ENCODE measurements at places on chromosomes 5 and 9.
A peak's percentile ranks its signal among the peaks of the same experiment; 100 is the strongest.

DNA sequence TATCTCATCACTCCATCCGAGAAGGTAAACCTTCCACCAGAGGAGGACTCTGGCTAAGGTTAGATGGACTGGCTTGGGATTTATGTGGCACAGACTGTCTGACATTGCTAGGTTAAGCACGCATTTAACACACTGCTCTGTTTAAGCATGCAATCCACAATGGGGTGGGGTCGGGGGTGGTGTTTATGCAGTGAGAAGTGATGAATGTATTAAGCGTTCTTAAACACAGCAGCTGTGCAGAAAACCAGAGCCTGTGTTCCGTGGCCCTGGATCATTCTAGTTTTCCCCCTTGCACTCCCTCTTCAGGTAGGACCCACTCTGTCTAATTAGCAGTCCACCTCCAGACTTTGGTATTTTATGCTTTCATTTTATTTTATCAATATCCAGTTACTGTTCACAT, 46.4 kb downstream of the STXBP1 start:
- DNase-seq = no peak

DNA sequence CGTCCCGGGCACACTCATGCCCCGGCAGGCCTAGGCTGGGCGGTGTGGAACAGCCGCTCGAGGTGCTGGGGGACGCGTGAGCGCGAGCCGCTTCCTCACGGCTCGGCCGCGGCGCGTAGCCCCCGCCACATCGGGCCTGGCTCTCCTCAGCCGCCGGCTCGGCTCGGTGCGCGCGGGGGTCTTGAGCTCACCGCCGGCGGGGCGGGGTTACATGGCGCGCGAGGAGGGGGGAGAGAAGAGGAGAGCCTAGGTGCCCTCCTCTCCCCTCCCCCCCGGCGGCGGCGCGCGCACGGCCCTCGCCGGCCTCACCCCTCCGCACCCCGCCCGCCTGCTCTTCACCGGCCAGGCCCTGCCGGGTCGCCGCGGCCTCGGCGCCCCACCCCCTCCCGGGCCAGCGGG, 7.7 kb downstream of the RANBP6 start:
- DNase-seq = peak; percentile 56

DNA sequence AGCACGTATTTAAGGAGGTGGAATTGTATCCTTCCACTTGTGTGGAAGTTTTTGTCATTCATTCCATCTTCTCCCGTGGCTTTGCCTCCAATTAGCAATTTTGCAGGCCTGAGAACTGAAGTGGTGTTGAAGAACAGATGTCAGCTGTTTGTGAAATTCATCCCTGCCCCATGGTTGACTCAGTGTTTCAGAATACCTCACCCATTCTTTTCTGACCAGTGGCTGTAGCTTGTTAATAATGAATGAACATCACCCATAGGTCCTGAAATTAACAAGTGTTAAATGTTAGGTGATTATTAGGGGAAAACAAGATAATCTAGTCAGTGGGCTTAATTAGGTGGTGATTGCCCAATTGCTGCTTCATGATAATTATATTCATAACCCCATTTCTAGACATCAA, 11.7 kb downstream of the ZNF462 start:
- no peak for DNase-seq

GRCh38 chr5:98933445-98934072, 4.8 kb upstream of the CHD1 start:
- no peak for DNase-seq

DNA sequence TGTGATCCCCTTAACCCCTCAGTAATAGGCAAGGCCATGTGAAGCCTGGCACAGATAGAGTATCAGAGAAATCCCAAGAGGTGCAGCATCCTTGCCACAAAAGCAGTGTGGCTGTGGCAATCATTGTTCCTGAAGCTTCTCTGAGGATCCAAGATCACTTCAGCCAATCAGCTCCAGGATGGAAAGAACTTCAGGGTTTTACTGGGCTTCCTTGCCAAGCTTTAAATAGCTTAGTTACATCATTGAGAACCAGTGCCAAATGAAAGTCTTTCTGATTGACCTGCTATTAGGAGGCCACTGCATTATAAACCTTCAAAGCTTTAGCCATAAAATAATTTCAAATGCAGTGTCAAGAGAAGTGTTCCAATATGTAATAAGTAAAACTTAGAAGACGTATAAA, 430.6 kb downstream of the PIK3R1 start:
- peak; percentile 22 for DNase-seq

- no peak for DNase-seq
These were observed 64.7 kb upstream of the SELENOP start for GRCh38 chr5:42876375-42876844.

DNA sequence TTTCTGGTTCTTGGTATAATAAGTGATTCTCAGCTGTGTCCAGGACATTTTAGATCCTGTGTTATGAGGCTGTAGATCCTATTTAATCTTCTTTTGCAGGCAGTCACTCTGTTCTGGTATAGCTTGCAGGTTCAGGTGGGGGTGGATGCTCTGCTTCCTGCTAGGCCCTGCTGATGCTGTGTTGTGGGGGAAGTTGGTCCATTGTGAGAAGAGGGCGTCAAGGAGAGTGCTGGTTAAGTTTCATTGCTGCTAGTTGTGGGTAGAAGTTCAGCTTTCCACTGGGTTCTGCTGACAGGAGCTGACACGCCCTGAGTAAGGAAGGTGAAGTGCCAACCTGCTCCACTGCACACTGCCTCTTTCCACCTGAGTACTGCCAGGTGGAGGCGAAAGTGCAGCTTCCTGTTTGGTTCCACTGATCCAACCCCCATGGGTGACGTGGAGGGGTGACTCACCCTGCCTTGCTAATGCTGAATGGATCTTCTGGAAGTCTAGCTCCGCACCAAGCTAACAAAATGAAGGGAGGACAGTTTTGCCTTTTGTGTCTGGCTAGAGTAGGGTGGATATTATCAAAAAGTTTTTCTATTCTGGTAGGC, 16.3 kb downstream of the NMRK1 start:
- DNase-seq = peak; percentile 81

GRCh38 chr9:84492366-84493159, 152.0 kb upstream of the SLC28A3 start:
- DNase-seq = no peak

DNA sequence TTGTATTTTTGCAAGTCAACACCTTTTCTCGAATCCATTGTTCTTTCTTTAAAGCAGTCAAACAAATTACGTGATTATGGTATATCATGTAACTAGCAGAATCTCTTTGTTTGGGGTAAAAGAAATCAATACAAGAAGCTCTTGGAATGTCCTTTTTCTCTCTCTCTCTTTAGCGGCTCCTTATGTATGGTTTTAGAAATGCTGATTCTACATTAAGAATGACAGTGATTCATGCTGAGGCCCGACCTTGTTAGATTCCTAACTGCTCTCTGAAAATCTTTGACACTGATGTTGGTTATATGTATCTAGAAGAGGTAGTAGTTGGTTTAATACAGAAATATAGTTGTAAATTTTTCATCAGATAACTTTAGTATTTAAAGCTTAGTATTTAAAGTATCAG, 76.4 kb downstream of the SNX24 start:
- no peak for DNase-seq

DNA sequence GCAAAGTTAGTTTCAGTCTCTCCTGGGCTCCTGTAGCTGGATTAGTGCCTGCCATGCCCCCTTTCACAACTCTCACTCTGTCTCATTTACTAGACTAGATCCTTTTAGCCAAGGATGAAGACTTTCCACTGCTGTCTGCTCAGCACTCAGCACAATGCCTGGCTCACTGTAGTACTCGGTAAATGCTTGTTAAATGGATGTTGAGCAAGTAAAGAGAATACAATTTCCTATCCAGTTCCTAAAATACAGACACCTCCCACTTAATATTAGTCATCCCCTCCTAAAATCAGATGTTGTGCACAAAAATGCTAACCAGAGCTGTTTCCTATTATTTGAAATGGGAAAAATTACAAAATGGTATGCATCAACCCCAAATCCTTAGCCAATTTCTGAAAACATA, 195.8 kb downstream of the SREK1 start:
- no peak for DNase-seq

DNA sequence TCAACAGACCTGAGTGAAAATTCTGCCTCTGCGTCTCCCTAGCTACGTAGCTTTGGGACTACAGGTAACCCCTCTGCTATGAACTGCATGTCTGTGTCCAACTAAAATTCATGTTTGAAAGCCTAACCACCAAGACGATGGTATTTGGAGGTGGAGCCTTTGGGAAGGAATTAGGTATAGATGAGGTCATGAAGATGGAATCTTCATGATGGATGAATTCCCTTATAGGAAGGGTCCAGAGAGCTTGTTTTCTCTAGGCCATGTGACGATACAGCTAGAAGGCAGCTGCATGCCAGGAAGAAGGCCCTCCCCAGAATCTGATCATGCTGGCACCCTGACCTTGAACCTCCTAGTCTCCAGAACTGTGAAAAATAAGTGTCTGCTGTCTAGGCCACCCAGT, 296.4 kb downstream of the SLIT3 start:
- no peak for DNase-seq

DNA sequence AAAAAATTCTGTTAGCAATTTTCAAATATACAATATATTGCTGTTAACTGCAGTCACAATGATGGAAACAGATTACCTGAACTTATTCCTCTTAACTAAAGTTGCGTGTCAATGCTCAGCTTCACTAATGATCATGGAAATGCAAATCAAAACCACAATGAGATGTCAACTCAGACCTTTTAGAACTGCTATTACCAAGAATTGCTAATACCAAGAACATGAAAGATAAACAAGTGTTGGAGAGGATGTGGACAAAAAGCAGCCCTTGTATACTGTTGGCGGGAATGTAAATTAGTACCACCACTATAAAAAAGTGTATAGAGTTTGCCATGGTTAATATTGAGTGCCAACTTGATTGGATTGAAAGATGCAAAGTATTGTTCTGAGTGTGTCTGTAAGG, 1409.7 kb upstream of the CDH18 start:
- DNase-seq = no peak

GRCh38 chr5:89105836-89106235, 222.9 kb upstream of the MEF2C start:
- DNase-seq = no peak

DNA sequence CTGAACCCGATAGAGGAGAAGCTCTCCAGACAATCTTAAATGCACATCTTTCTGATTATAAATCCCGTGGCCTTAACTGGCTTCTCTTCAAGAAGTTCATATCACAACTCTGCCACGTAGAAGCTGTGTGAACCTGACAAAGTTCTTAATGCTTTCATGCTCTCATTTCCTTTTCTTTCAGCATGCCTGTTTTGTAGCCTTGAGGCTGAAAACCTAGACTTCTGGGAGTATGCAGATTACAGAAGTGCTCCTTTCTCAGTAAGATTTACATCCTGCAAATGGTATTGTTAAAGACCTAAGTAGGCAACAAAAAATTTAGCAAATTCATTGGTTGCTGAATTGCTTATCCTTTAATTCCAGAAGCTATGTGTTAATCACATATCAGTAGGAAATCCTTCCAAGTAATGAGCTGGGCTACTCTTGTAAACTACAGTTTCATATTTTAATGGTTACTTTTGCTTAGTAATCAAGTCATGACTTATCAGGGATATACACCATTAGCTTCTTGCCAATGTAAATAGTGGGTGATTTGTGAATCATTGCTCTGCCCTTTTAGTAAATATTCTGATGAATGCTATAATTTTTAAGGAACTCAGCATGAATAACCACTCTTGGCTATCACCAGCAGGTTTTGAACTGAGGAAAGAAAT, 334.7 kb downstream of the FBXL7 start:
- DNase-seq = peak; percentile 52

- DNase-seq = peak; percentile 90
These were observed 21.1 kb upstream of the TERT start for GRCh38 chr5:1315709-1316587.

DNA sequence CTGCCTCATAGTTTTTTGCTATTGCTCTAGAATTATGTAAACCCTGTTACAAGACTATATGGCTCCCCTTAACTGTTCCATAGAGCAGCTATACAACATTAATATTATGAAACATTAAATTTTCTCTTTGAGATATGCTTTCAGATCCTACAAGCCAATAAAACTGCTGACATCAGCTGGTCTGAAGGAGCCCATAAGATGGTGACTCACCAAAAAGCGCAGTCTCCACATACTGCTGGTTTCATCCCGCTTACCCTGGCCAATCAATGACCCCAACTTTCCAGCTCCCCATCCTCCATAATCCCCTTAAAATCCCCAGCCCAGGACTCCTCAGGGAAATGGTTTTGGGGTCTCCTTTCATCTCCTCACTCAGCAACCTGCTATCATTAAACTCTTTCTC, 172.7 kb downstream of the NSG2 start:
- DNase-seq = no peak

- no peak for DNase-seq
These were observed 4.8 kb upstream of the HOMER1 start for GRCh38 chr5:79518718-79519117.

DNA sequence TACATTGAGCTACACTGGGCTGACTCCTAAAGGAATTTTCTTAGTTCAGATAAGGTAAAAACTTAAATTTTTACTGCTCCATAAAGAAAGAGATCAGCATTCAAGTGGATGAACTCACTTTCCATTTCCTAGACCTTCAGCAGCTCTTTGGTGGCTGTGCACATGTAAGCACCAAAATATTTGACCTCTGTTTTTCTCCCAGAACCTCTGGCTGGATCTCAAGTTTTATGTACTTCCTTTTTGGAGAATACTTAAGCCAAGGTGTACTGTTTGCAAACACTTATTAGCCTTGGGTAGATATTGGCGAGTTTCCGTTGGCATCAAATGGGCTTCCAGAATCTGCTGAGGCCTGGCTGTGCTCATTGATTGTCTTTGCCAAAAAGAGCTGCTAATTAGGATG, 10.3 kb downstream of the TNC start:
- no peak for DNase-seq

GRCh38 chr9:99681113-99681512, 140.6 kb upstream of the NR4A3 start:
- no peak for DNase-seq

- no peak for DNase-seq
These were observed 106.6 kb downstream of the ADAMTS16 start for GRCh38 chr5:5246736-5247135.
